ENCODE measurements at places on chromosomes 13 and 19.

DNA sequence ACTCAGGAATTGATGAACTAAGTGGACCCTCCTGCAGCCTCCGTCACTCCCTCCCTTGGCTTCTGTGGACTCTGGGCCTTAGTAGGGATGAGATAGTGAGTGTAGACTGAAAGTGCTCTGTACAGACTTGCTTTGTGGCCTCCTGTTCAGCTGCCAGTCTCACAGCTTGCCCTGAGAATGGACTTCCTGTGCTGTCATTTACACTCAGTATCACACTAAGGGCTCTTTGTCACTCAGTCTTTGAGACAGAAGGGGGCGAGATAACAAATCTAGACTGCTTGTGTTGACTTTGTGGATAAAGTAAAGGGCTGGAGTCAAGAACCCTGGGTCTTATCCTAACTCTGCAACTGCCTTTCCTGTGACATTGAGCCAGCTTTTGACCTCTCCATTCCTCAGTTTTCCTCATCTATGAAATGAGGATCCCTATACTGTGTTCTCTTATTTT is 21.0 kb upstream of the SPRY2 start:
- DNase-seq = no peak

- DNase-seq = peak; percentile 98
Observed at GRCh38 chr19:38142176-38143035, 81.6 kb downstream of the DPF1 start.

GRCh38 chr13:52832313-52832712 is 16.1 kb downstream of the PCDH8 start:
- DNase-seq = no peak

DNA sequence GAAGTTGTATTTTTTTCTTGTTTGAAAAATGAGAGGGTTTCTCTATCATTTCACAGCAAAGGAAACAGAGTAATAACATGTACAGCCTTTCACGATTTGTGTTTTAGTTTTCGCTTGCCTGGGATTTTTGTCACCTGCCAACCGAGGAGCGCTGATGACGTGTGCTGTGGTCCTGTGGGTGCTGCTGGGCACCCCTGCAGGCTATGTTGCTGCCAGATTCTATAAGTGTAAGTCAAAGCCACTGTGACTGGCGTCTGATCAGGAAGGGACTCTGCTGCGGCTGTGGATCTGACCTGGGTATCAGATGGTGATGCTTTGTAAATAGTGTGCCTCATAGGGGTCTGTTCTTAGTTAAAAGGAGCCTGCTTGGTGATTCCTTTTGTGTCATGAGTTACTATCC is 45.6 kb downstream of the TM9SF2 start:
- DNase-seq = no peak

GRCh38 chr19:30065680-30066606 is 123.9 kb downstream of the URI1 start:
- DNase-seq = no peak

DNA sequence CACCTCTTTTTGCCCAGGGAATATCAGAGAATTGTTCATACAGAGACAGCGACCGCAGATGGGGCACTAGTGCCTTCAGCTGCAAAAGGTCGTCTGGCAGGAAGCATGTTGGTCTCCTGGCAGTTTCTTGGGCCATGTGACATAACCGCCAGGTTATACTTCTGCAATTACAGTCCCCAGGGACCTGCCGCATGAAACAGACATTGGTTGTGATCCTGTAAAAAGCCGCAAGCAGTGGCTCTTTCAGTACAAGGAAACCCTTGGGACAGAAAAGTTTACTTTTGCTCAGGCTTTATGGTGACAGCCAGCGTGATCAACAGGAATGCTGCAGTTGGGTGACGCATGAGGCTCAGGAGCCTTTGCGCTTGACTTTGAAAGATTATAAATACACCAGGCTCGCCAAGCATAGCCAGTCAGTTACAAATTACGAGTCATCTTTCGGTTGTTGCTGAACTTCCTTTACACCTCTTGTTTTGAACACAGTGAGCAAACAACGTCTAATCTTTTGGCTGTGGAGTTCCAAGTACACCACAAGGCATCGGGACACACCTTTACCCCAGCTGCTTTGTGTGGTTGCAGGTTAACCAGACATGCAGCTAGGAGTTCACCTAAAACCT is 50.5 kb upstream of the UBE2L5 start:
- no peak for DNase-seq

GRCh38 chr19:43534816-43535761 is 2.1 kb downstream of the ZNF575 start:
- no peak for DNase-seq

DNA sequence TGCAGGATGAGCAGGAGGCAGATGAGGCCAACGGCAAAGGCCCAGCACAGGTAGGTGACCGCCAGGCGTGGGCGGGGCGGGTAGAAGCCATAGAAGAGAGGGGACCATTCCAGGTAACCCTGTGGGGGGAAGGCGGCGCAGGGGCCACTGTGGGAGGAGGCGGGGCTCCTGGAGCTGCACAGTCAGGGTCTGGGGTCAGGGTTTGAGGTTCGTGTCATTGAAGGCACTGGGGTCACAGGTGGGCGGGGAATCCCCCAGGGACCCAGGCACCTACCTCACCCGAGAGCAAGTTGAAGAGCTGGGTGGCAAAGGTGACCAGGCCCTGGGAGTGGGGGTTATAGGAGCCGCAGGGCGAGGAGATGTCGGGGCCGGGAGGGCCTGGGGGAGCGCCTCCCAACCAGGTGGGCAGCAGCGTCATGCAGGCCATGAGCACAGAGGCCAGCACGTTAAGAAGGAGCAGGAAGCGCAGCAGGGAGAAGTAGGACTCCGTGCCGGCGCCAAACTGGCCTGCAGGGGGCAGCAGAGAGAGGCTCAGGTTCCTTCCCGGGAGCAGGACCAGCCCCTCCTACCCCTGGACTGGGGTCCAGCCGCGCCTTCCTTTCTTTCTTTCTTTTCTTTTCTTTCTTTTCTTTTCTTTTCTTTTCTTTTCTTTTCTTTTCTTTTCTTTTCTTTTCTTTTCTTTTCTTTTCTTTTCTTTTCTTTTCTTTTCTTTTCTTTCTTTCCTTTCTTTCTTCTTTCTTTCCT is 4.6 kb downstream of the TMC4 start:
- peak; percentile 96 for DNase-seq

DNA sequence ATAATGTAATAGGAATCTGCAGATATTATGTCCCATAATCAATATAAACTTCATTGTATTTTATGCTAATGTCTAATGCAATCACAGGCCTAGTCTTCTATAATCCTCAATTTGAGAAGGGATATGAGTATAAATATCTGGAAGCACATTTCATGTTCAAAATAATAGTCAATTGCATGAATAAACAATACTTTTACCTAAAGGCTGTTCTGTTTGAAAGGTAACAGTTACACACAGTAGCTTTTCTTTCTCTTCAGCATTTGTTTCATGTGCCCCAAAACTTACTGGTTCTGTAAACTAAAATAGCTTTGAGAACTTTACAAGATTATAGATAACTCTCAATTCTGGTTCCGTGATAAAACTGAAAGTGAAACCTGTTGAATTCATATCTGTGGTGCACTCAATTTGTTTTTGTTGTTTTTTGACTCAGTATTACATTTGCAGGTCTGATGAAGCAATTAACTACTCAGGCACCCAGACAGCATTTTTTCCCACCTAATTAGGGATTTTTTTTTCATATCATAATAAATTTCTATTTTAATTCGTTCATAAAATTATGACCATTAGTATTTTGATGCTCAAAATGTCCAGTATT is 1193.8 kb downstream of the SLITRK1 start:
- no peak for DNase-seq

DNA sequence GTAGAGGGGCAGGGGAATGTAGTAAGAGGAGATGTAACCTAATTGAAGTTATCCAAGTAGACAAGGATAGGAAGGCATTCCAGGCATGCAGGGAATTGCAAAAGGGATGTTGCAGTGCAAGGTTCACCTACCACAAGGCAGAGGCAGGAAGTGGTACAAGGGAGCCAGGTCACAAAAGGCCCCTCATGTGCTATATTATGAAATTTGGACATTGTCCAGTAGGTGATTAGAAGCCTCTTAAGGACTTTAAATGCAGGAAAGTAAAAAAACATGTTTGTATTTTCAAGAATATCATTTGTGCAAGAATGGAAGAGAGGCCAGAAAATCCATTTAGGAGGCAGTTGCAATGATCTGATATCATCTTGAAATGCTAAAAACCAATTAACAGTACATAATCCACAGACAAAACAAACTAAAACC is 111.4 kb downstream of the FRY start:
- no peak for DNase-seq

DNA sequence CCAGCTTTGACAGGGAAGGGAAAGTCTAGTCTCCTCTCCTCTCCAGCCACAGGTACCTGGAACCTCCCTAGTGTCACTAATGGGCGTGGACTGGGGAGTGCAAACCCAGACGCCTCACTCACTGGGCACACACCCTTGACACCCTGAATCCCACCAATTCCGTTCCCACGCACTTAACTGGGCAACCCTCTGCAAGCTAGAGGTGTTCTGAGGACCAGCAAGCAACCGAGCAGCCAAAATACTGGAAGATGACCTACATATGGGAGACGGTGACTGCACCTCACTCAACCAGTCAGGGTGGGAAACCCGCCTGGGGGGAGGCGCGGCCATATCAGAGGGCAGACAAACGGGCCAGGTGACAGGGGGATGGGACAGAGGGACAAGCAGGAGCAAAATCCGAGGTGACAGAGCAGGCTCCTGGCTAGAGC is 991 bp downstream of the ABHD17A start:
- DNase-seq = no peak

GRCh38 chr13:45940061-45940460 is 88.5 kb upstream of the SIAH3 start:
- DNase-seq = no peak

- no peak for DNase-seq
Observed at GRCh38 chr19:30394481-30395151, 22.4 kb downstream of the ZNF536 start.

GRCh38 chr13:27446986-27447583 is 3.3 kb downstream of the MTIF3 start:
- no peak for DNase-seq

- DNase-seq = no peak
Observed at GRCh38 chr13:61935710-61936109, 520.1 kb upstream of the PCDH20 start.

- DNase-seq = no peak
Observed at GRCh38 chr13:109913936-109914510, 127.6 kb upstream of the IRS2 start.

Measured in NCI-H2227 treated with DMSO at 0.1 percent for 48 hours (cell line).